ENCODE measurements at places on chromosomes 3 and 15.

DNA sequence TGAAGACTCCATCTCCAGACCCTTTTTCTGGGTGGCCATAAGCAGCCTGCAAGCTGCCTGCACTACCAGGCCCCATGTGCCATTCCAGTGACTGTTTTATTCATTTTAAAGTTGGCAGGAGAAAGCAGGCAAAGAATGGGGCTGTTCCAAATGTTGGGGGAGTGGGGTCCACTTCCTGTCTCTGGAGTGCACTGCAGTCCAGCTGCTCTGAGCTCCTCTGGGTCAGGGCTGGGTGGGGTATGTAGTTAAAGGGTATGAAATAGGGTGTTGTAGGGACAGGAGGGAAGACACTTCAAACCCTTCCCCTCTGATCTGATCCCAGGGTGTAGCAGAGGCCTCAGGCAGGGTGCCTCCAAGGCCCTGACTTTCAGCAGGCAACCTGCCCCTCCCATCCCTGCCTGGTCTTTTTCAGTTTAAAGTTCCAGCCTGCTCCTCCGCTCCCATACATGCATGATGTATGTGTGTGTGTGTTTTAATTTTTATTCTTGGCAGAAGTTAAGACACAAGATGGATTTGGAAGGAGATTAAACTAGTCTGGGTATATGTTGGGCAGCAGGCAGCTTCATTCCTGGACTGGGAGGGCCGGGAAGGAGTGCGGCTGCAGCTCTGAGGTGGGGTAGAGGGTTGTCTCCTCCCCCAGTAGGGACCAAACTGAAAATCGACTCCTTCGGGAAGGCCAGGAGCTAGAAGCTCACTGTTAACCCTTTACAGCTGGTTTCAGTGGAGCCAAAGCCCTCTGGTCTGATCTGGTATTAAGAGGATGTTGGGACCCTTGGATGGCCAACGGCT, 17.3 kb downstream of the BOC start:
- no peak for DNase-seq

- no peak for DNase-seq
Observed at GRCh38 chr3:127628788-127629466, at the start of gene PODXL2. Gene PODXL2 (plus strand): TSS chr3:127629185. CDS start chr3:127629220, 35 bp downstream.

GRCh38 chr15:90022905-90023700, 22.0 kb downstream of the ZNF710 start:
- no peak for DNase-seq

DNA sequence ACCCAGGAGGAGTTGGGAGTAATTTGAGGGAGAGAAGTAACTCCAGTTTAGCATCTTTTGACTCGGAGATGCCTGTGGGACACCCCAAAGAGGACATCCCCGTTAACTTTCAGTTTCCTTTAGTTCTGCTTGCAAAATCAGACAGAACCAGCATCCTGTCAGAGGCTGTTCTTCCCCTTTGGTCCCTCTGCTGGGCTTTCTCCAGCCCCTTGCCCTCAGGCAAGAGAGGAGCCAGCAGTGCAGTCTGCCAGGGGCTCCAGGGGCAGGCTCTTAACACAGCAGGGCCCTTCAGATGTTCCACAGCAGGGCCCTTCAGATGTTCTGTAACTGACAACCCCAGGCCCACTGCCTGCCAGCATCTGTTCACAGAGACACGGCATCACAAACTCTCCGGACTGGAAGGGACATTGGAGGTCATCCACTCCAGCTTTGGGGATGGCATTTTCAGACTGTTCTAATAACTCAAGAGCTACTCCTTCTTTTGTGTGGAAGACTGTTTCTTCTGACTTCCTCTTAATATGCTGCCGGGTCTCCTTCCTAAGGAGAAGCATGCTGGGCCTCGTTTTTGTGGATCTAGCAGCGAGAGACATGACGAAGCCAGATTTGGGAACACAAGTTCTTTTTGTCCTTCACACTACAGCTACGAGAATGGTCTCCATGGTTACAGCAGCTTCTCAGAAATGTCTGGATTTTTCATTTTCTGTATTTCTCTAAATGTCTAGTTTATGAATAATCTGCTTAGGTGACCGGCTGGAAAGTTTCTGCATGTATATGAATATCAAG, 51.9 kb downstream of the KY start:
- no peak for DNase-seq

DNA sequence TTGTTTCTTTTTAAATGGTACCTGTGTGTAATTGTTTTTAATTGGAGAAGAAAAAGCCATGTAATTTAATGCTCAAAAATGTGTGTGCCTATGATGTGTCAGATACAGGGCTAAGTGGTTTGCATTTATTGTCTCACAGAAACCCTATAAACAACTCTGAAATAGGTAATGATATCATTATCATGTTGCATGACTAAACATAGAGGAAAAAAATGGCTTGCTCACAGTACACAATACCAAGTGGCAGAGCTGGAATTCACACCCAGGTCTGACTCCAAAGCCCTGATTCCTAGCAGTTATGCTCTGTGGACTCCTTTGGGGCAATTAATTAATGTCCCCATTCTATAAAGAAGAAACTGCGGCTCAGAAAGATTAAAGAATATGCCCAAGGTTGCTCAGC, 237.4 kb upstream of the TRIM42 start:
- DNase-seq = no peak

DNA sequence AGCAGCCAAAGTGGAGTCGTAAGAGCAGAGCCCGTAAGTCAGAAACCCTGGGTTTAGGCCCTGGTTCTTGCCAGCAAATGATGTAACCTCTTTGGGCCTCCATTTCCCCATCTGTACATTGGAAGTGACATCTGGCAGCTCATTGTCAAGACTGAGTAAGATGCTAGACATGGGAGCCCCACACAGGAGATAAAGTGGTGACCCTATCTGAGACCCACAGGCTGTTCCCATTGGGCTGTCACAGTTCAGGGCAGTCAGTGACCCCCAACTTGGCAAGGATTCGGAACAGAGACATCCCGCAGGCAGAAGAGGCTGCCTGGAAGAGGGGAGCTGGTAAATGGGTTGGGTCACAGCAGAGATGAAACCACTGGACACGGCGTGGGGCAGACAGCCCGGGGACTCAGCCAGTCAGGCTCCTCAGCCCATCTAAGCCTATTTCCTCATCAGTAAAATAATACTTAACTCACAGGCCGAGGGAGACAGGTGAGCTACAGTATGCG, 1.8 kb downstream of the CLN6 start:
- DNase-seq = no peak

GRCh38 chr3:134477938-134478337, 7.8 kb downstream of the ANAPC13 start:
- no peak for DNase-seq

DNA sequence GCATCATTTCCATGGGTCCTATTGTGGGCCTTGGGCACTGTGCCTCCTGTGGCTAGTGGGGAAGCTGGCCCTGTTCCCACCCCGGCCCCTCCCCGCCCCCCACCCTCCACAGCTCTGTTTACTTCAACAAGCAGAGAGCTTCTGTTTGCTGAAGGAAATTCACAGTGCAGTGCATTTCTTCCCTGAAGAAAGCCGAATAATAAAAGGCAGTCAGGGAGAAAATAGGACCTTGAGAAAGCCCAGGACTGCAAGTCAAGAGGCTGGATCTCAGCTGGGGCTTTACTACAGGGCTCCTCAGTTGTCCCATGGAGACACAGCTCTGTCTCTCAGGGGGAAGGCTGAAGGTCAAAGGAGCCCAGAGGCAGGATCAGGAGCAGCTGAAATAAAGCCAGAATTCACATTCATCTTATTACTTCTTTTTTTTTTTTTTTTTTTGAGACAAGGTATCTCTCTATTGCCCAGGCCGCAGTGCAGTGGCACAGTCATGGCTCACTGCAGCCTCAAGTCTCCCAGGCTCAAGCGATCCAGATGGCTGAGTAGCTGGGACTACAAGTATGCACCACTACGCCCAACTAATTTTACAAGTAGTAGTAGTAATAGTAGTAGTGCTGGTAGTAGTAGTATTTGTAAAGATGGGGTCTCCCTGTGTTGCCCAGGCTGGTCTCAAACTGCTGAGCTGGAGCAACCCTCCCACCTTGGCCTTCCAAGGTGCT, 33.0 kb upstream of the LACTB start:
- DNase-seq = no peak

GRCh38 chr15:57878573-57878972, 172.1 kb downstream of the POLR2M start:
- no peak for DNase-seq

DNA sequence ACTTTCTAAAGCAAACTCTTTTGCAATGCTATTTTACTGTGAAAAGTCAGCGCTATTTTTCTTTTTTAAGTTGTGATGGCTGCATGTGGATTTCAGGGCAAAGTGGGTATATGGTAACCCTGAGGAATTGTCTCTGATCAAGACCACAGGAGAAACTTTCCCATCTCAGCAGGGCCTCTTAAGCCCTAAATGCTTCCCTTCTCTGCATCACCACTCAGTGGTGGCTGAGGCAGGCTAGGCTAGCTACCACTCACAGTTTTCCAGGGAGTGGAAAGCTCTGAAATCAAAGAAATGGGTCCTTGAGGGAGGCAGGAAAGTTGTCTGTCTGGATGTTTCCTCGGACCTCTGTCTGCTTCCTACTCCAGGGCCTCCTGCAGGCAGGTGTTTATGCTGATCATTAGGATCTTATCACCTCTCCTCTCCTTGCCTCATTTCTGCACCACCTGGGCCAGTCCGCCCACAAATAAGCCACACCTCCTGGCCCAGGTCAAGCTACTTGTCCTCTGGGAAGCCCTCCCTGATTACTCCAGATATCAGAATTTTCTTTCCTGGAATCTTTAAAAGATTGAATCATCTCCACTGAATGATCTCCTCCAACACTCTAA, 37.0 kb downstream of the CEMIP start:
- no peak for DNase-seq

GRCh38 chr3:44478606-44479094, 1.2 kb upstream of the ZNF445 start:
- DNase-seq = no peak

DNA sequence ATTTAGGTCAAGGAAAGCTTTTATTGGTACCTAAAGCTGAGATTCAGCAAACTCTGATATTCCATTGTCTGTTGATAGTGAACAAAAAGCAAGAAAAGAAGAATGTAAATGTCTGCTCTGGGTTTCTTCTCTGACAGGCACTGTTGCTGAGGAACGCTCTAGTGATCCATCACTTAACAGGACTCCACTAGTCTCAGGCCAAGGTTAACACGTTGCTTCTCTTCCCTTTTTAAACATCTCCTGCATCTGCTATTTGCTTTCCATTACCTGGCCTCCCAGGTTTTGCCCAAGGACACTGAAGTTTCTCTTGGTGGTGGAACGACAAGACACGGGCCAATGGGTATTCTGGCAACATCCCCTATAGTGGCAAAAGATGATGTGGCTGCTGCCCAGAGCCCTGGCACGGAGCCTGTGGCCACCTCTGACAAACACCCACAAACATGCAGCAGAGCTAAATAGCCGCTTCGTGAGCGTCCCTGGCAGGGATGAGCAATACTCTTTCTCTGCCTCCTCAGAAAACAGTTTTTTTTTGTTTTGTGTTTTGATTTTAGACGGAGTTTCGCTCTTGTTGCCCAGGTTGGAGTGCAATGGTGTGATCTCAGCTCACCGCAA, 97.8 kb upstream of the AKAP13 start:
- DNase-seq = no peak
